ENCODE measurements at places on chromosomes 6 and 20. TPM values are rescaled to one million over a fixed set of nuclear protein-coding genes. Genes with fewer than 3 reads are reported as not detected.

The SEL1L2 gene
- not detected for total RNA-seq

DNA sequence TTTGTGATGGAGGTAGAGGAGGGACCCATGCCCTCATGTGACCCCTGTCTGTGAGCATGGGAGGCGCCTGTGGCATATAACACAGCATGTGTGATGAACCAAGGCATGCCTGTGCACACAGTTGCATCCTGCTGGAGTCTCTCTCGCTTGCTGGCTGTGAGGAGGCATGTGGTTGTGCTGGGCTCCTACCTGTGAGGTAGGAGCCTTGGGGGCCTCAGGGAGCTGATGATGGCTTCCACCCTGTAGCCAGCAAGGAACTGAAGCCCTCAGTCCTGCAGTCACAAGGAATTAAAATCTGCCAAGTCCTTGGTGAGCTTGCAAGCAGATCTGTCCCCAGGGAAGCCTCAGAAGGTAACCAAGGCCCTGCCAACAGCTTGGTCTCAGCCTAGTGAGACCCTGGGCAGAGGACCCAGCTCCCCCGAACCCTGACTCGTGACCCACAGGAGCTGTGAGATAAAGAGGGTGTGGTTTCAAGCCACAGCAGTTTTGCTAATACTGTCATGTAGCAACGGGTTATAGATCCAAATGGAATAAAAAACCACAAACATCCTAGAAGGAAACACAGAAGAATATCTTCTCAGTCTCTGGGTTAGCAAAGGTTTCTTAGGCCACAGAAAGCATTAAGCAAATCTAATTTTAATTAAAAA is 145.7 kb downstream of the WDR27 start:
- no peak for DNase-seq

The SLC22A3 gene
- total RNA-seq, result not detected

The C20orf141 gene
- total RNA-seq, result not detected

- DNase-seq, result no peak
Measured at GRCh38 chr6:7285416-7285815, 27.6 kb downstream of the SSR1 start.

The C6orf141 gene
- not detected for total RNA-seq

The HLA-DQA1 gene
- total RNA-seq, result 5.8 TPM

The DAAM2 gene
- total RNA-seq, result not detected

GRCh38 chr6:71444222-71444621 is 155.6 kb downstream of the OGFRL1 start:
- no peak for DNase-seq

GRCh38 chr6:3746119-3746691 is 5.3 kb downstream of the PXDC1 start:
- no peak for DNase-seq

DNA sequence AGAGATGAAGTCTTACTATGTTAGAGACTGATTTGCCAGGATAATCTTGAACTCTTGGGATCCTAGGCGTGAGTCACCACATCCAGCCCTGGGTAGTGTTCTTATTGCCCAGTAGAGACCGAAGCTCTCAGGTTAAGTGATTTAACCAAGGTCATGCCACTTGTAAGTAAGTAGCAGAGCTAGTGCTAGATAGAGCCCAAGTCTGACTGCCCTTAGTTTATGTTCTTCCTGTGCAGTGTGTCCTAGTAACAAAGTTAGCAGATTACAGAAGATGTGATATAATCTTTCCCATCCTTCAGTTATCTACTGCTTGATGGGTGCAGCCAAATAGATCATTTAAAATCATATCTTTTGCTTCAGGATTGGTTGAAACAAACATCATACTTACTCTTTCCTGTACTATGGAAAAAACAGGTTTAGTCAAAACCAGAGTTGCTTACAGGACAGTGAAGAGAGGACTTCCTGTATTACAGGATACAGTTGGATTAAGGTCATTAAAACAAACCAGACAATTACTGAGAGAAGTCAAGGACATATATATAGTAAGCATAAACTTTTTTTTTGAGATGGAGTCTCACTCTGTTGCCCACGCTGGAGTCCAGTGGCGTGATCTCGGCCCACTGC is 9.5 kb upstream of the PABPC1L start:
- no peak for DNase-seq

The FLRT3 gene
- total RNA-seq, result not detected

DNA sequence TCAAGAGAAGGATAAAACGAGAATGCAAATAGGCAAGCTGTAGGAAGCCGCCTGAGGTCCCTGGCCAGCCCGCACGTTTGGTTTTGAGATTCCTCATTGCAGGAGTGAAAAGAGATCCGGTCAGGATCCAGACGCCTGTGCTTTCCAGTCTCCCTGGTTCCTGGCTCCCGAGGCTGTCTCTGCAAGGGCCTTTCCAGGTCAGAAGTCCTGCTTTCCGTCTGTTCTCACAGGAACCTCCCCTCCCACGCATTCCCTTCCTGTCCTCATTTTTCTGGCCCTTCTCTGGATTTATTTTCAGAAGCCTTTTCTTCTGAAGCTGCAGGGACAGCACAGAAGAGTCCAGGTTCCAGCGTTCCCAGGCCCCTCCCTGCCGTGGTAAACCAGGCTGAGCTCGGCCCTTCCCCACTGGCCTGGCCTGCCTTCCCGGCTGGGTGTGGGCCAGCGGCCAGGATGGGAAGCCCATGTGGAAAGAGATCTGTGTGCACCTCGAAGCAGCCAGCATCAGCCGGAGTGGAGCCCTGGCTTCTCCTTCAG is 54.0 kb downstream of the TMEM242 start:
- DNase-seq, result no peak

The ROMO1 gene
- 43.8 TPM for total RNA-seq

DNA sequence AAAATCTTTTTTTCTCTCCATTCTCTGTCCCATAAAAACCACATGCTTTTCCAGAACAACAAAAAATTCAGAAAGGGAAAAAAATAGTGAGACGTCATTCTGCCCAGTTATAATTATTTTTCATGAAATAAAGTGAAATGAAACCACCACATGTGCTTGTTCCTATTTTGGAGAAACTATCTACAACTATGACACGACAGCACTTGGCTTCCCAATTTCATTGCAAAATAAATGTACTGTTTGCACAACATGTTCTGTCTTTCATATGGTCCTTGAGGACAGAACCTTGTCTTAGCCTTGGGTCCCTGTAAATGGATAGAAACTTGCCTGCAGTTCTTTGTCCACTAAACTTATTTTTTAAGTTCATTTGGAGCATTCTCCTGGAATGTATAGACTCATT is 5.6 kb upstream of the MAN1A1 start:
- no peak for DNase-seq
